Activated effector memory CD4-positive, alpha-beta T cell treated with Interleukin-2 at 50 U/mL for 16 hours (primary cell): ENCODE measurements at places on chromosomes 6 and 20.

GRCh38 chr6:44415873-44416502, 28.5 kb downstream of the CDC5L start:
- DNase-seq, result no peak

- no peak for DNase-seq
Measured at GRCh38 chr6:44474643-44475042, 87.1 kb downstream of the CDC5L start.

GRCh38 chr6:43990627-43991619, 136.3 kb downstream of the MRPL14 start:
- DNase-seq, result no peak

GRCh38 chr6:138115201-138115600, 8.0 kb upstream of the PERP start:
- no peak for DNase-seq

DNA sequence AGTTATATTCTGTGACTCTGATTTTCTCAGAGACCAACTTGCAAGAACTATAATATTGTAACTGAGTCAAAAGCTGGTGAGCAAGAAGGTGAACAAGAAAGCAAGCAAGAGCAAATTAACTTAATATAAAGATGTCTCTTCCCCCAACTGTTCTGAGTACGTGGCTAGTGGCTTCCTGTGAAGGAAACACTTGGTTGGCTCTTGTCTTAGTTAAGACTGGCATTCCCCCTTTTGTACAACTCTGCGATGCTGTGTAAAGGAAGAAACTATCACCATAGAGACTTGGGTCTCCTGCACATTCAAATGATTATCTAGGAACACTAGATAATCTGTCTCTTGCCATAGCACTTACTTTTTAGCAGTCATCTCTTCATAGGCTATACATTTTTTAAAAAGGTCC, 47.3 kb upstream of the TNFAIP3 start:
- no peak for DNase-seq

DNA sequence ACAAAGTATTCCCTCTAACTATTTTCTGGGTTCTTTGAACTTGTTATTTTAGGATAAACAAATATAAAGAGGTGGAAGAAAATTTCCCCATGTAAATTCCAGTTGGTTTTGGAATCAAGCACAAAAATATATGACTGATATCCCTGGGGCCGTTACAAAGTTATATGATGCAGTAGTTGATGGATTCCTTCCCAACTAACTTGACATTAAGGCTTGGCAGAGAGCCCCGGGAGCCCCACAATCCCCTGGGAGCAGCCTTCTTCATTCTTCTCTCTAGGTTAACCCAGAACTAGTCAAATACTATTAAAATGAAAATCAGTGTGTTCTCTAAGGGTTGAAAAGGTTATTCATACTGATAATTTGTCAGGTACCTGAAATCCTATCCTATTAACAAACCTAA, 508.9 kb upstream of the SOX4 start:
- no peak for DNase-seq

DNA sequence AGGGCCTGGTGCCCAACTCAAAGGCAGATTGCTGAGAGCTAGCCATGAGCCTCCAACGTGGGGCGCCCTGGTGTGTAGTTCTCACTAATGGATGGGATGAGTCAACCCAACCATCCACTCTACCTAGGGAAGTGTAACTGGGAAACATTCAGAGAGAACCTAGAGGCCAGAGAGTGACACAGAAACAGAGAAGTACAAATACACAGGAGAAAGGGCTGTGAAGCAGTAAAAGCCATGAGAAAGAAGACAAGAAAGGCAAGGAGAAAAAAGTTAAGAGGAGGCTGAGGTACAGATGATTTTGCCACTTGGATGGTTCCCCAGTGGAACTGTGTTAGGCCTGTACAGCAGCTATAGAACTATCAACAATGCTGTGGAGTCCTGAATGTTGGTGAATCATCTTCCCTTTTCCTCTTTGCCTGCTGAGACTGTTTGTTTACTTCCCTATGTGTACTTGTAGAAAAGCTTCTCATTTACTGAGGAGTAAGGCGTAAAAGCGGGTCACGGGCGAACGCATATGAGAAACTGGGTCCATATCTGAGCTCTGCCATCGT, 39.0 kb downstream of the MAN1A1 start:
- no peak for DNase-seq

DNA sequence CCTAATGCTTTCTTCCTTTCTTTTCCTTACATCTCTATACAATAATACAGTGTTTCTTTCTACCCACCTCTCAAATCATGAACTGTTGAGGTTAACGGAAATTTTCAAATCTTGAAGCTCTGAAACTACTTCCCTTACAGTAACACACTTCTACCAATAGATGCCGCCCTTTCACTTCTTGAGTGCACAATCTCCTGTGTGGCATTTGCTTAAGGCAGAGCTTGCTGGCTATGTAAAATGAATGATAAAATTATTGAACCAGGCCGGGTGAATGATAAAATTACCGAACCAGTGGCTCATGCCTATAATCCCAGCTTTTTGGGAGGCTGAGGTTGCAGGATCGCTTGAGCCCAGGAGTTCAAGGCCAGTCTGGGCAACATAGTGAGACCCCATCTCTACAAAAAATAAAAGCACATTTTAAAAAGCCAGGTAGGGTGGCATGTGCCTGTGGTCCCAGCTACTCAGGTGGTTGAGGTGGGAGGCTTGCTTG, 56.8 kb downstream of the KCNS1 start:
- DNase-seq, result no peak

GRCh38 chr6:150751296-150751695, 114.2 kb upstream of the MTHFD1L start:
- DNase-seq, result no peak

DNA sequence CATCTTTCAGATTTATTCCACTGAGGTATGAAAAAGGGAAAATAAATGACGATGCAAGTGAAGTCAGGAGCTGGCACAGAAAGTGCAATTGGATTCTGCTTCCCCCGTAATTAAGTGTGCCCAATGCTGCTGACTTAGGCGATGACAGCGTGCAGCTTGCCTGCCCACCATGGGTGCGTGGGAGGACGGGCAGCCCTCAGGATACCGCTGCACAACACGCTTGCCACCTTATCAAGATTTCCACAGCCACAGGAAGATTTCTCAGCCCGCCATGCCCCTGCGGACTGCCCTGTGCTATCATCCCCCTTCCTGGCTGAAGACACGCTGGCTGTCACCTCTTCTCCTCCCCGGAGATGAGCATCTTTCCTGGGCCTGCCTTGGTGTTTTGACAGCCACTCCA, 103.3 kb upstream of the BACH2 start:
- DNase-seq, result no peak

GRCh38 chr6:14770040-14770439, 475.8 kb upstream of the JARID2 start:
- DNase-seq, result no peak

DNA sequence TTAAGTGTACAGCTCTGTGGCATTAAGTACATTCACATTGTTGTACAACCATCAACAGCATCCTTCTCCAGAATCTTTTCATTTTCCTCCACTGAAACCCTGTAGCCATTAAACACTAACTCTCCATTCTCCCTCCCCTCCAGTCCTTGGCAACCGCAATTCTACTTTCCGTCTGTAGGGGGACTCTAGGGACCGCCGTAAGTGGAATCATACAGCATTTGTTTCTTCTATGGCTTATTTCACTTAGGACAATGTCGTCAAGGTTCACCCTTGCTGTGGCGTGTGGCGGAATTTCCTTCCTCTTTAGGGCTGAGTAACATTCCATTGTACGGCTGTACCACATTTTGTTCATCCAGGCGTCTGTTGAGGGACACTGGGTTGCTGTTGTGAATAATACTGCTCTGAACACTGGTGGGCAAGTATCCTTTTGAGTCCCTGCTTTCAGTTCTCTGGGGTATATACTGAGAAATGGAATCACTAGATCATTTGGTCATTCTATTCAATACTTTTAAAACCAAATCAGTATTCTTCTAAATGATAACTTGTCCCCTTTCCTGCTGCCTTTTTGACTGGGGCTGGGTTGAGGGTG, 50.7 kb downstream of the PPP1R3G start:
- peak; percentile 7 for DNase-seq

DNA sequence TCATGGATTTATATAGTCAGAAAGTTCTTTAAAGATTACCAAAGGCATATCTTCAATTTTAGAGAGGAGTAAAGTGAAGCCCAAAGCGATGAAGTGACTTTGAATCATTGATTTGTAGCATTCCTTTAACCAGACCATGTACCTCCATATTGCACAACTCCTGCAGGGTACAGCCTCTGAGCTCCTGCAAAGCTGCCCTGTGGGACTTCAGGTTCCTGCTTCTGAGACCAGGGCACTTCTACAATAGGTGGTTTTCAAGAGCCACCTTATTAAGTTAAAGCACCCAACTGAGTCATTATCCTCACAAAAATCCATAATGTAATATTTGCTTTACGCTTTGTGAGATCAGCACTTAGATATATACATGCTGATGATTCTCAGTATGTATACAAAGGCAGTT, 270.7 kb upstream of the RGS17 start:
- DNase-seq, result no peak

GRCh38 chr20:64131406-64131805, 24.0 kb upstream of the NPBWR2 start:
- no peak for DNase-seq

DNA sequence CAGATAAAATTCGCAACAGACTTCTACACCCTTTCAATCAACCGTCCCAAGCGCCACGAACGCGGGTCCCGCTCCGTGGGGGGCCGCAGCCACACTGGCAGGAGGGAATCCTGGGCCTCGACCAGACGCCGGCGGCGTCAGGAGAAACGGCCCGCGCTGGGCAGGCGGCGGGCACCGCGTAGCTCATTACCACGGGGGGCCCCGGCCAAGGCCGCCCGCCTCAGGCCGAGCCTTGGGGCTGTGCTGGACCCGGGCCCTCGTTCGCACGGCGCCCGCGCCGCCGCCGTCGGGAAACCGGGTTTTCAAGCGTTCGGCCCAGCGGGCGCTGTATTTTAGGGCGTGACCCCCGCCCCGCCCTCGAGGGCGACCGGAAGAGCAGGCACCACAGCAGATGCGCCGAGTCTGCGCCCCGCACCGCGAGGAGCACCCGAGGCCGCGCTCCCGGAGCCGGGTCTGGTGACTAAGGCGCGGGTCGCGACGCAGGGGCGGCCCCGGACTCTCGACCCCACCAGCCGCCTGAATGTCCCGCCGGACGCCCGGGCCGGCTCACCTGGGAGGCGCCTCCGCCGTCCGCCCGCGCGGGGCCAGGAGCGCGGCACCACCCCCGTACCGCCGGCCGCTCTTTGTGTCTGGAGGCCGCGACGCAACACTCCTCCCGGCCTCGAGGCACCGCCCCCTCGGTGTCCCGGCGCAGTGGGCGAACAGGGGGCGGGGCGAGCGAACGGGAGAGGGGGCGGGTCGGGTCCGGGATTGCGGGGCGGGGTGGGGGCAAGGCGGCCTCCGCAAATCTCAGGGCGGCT, at the start of gene NINL:
NINL (minus strand) TSS at position 627 of the 800 bp plus-strand sequence. CDS start 58,944 bp downstream, outside the sequence.
- DNase-seq, result peak; percentile 31

DNA sequence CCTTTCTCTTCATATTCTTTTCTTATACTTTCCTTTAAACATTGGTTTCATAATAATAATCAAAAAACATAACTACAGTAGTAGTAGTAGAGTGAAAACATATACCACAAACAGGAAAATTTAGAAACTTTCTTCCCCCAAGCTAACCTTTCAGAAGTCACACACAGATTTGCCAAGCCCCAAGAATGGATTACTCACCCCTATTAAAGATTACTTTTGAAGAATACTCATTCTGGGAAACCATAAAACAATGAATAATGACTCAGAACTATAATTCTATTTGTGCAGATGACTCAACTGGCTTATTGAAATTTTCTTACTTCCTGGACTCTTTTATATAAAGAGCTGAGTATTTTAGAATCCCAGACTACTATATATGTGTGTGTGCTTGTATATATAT, 119.4 kb upstream of the GJE1 start:
- DNase-seq, result no peak

GRCh38 chr6:44176762-44177509, 18.3 kb downstream of the CAPN11 start:
- DNase-seq, result no peak

- no peak for DNase-seq
Measured at GRCh38 chr6:158646023-158646910, 1.7 kb upstream of the DYNLT1 start.

- DNase-seq, result no peak
Measured at GRCh38 chr6:53528107-53528506, 16.8 kb downstream of the GCLC start.

DNA sequence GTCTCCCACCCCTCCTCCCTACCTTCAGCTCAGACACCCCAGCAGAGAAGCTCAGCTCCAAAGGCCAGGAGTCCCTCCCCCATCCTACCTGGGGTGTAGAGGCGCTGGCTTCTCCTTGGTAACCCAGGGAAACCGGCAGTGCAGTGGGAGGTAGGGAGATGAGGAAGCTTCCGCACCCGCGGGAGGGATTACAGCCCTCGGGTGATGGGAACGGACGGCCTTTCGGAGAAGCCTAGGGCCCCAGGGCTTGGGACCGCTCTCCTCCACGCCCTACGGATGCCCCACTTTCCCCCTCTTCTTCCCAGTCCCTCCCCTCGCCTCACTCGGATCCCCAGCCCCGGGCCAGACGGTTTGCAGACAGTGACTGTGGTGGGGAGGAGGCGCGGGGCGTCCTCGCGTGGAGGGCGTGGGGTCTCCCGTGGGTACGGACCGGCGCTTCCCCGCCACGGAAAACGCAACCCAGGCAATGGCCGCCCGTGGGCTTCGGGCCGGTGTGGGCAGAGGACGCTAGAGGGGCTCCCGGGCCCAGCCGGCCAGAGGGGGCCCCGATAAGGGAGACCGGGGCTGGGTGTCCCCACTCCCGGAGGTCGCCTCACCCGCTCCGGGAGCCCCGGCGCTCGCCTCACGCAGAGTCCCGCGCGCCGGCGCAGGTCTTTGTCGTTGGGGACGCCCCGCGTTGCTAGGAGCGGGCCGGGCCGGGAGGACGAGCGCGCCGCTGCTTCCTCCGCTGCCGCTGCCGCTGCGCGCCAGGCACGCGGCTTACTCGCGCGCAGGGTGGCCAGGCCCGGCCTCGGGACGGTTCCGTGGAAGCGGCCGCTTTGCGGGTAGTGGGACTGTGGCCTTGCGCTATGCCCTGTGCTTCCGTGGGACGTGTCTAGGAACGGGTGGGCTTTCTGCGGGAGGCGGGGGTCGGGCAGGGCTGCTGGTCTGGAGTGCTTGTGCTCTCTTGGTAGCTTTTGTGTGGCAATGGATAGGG, 15.8 kb downstream of the AARS2 start:
- DNase-seq, result peak; percentile 13

DNA sequence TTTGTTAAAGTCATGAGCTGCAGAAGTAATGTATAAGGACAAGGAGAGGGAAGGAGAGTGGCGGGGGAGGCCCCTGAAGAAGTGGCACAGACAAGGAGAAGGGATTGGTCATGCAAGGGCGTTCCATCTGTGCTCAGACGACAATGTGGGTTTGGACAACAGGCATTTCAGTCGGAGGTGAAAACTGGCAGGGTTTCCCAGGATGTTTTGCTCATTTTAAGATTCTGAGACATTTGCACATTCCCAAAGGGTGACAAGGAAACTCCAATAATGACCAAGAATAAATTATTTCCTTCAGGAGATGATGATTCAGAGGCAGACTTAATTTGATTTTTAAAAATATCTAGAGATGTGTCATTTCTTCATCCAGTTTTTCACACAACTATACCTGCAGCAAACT, 181.8 kb downstream of the HIVEP2 start:
- DNase-seq, result no peak
